Pancreas (tissue), 10 donors: ENCODE measurements at places on chromosomes 7 and 10. TPM values are rescaled to one million over a fixed set of nuclear protein-coding genes. Genes with fewer than 3 reads are reported as not detected.
A peak's percentile ranks its signal among the peaks of the same experiment; 100 is the strongest.

The AUTS2 gene
- 16.8 TPM for polyA plus RNA-seq

DNA sequence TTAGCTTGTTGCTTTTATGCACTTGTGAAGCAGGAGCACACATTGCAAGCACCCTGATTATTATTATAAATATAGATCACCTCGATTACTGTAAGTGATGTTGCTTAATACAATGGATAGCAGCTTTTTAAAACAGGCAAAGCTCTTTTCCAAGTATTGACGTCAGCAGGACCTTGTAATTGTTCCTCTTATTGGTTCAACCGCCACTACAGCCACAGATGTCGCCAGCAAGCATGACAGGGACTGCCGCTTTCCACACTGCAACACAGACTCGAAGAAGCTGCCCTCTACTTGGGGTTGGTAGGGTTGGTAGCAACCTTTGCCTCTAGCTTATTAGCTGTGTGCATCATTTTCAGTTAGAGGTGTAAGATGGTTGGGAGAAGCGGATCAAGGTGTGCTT, 167.6 kb downstream of the ZNF365 start:
- no peak overlapping the region for H3K4me3 ChIP-seq
- no peaks in the 10 kb centered on the region for H3K27me3 ChIP-seq
- H3K4me1 ChIP-seq: no peaks in the 10 kb centered on the region
- H3K36me3 ChIP-seq: no peaks in the 10 kb centered on the region
- DNase-seq: no peak

- H3K4me1 ChIP-seq: no peaks in the 10 kb centered on the region
- H3K27ac ChIP-seq: no peak overlapping the region
- H3K4me3 ChIP-seq: no peak overlapping the region
- no peak for DNase-seq
- no peaks in the 10 kb centered on the region for H3K27me3 ChIP-seq
- no peaks in the 10 kb centered on the region for H3K36me3 ChIP-seq
Measured at GRCh38 chr7:138665669-138666140, 35.5 kb downstream of the SVOPL start.

The RBM20 gene
- polyA plus RNA-seq: 2.7 TPM

The WDFY4 gene
- polyA plus RNA-seq: 0.34 TPM

DNA sequence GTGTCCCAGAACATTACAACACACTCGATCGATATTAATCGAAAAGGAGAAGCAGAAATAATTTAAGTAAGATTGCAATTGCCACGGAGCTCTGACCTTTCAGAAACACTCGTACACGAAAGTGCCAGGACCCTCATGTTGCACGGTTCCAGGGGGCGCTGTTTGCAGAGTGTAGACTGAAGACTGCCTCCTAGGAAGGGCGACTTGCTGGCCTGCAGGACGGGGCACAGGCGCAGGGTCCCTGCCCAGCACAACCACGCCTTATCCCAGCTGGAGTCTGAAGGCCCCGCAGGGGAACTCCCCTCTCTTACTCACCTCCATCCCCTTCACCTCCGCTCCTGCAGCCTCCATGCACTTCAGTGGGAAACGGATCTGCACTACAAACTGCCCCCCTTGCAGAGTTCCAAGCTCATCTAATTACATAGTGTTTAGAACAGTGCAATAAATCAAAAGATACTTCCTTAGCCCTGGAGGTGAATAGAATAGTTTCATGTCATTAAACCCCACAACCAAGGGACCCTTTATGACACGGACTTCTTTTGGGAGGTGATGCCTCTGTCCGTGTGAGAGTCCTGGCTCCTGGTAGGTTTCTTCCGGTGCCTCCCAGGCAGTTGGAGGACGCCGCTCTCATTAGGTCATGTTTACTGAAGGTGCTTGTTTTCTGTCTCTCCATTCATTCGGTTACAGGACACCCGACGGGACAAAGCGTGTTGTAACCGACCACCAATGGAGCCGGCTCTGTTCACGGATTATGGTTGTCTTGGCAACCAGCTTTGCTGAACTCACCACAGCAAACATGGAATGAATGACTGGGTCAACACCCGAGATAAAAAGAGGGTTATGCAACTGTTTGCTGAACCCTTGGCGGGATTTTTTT, 262.2 kb downstream of the BAMBI start:
- H3K4me1 ChIP-seq: peaks cover 20% of the 10 kb centered on the region
- DNase-seq: peak; percentile 63
- no peaks in the 10 kb centered on the region for H3K27me3 ChIP-seq
- H3K27ac ChIP-seq: peak overlapping the region; percentile 49

The CTTNBP2 gene
- polyA plus RNA-seq: 10.4 TPM

The CYP3A5 gene
- polyA plus RNA-seq: 219 TPM

DNA sequence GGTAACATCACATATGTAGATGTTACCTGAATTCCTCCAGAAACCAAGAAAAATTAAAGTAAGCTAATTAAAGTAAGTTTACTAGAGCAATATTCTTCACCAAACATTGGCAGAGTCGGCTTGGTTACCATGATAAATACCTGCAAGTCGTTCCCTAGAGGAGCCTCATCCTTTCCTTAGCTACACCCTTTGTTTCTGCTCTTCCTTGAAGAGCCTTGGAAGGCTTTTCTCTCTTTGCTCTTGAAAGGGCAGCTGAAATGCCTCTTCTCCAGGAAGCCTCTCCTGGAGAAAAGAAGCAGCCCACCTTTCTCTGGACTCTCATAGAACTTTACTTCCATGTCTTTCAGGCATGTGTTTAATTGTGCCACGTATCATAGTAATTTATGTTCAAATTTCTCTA, 34.9 kb upstream of the CALD1 start:
- H3K36me3 ChIP-seq: no peaks in the 10 kb centered on the region
- DNase-seq: no peak
- H3K4me3 ChIP-seq: no peak overlapping the region
- no peaks in the 10 kb centered on the region for H3K27me3 ChIP-seq

- DNase-seq: no peak
- H3K4me1 ChIP-seq: no peaks in the 10 kb centered on the region
- no peak overlapping the region for H3K27ac ChIP-seq
- H3K4me3 ChIP-seq: no peak overlapping the region
Measured at GRCh38 chr10:77357185-77357584, 280.4 kb downstream of the KCNMA1 start.

The C10orf105 gene
- polyA plus RNA-seq: 0.14 TPM

- H3K27ac ChIP-seq: no peak overlapping the region
- no peak overlapping the region for H3K4me3 ChIP-seq
- no peaks in the 10 kb centered on the region for H3K27me3 ChIP-seq
- no peaks in the 10 kb centered on the region for H3K36me3 ChIP-seq
Measured at GRCh38 chr10:4354382-4354812, 471.6 kb upstream of the AKR1E2 start.

DNA sequence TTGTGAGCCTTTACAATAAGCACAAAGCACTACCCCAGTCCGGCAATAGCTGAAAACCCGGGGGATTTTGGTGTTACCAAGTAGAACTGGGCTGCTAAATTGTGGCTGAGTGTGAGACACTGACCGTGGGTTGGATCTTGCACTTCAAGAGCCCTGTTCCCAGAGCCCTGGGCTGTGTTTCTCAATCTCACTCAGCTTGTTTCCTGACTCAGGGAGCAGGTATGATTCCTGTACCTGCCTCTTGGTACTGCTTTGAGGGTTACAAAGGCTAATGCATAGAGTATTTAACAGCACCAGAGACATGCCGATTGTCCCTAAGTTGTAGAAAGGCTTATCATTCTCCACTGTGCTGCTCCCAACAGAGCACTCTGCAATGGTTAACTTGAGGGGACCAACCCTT, 134.6 kb downstream of the TEX36 start:
- H3K36me3 ChIP-seq: no peaks in the 10 kb centered on the region
- H3K4me3 ChIP-seq: no peak overlapping the region
- H3K27me3 ChIP-seq: no peaks in the 10 kb centered on the region
- no peak overlapping the region for H3K27ac ChIP-seq
- no peaks in the 10 kb centered on the region for H3K4me1 ChIP-seq

The ENTPD1 gene
- polyA plus RNA-seq: 1.8 TPM

- no peak for DNase-seq
- no peak overlapping the region for H3K4me3 ChIP-seq
- no peaks in the 10 kb centered on the region for H3K27me3 ChIP-seq
Measured at GRCh38 chr7:74092964-74093471, 9.4 kb downstream of the LIMK1 start.

- H3K4me3 ChIP-seq: no peak overlapping the region
- H3K27ac ChIP-seq: no peak overlapping the region
- DNase-seq: no peak
- H3K36me3 ChIP-seq: no peaks in the 10 kb centered on the region
Measured at GRCh38 chr10:100576282-100576635, 40.5 kb downstream of the HIF1AN start.

GRCh38 chr7:100865938-100866728, 1.1 kb upstream of the TRIP6 start:
- H3K36me3 ChIP-seq: peaks cover 7% of the 10 kb centered on the region
- no peaks in the 10 kb centered on the region for H3K27me3 ChIP-seq
- DNase-seq: peak; percentile 85
- H3K4me3 ChIP-seq: no peak overlapping the region

DNA sequence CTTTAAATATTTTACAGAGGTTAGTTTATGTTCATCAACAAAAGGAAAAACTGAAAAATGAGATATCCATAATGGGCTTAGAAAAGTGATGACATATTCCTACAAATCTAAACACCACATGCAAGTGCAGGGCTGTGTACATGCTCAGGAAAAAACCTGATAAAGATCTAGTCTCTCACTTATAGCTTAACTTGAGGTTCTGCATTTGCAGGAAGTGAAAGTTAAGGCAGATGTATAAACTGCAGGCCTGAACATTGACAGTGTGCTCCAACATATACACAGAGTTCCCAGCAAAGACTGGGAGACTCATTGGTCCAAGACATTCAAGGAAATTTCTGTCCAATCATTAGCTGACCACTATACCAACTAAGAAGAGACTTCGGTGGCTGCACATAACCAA, 63.8 kb upstream of the RET start:
- DNase-seq: no peak
- no peak overlapping the region for H3K4me3 ChIP-seq
- H3K36me3 ChIP-seq: no peaks in the 10 kb centered on the region
- H3K27ac ChIP-seq: no peak overlapping the region

DNA sequence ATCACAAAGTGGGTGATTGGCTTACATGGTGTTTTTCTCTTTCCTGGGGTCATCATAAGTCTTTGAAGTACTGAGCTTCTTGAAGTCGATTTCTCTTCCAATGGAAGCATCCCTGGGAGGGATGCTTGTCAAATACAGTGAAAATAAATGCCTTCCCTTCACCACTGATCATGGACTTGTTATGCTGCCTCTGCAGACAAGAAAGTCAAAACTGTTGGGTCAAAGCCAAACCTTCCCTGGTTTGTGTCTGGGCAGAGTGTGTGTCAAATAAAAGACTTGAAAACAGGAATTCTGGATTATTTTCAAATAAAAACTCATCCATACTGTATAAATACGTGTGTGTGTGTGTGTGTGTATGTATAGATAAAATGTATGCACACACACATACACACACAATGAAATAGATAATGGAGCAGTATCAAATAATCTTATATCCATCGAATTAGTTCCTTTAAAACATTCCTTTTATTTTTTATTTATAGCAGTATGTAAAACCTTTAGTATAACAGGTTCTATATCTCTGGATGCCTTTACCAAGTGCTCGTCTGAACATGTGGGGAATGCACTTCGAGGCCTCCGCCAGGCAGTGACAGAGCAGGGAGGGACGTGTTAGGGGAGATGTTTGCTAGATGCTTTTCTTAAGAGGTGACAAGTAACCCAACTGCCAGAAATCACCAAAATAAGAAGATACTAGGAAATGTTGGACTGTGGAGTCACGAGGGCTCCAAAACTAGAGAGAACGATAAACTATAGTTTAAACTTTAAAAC, 27.2 kb upstream of the WNT16 start:
- no peak for DNase-seq
- no peaks in the 10 kb centered on the region for H3K36me3 ChIP-seq
- H3K27me3 ChIP-seq: no peaks in the 10 kb centered on the region
- H3K4me3 ChIP-seq: no peak overlapping the region
- H3K27ac ChIP-seq: no peak overlapping the region
- no peaks in the 10 kb centered on the region for H3K4me1 ChIP-seq

The CFAP43 gene
- 3.5 TPM for polyA plus RNA-seq

The STOX1 gene
- 1.3 TPM for polyA plus RNA-seq

GRCh38 chr10:53387562-53387961, 615.0 kb upstream of the MBL2 start:
- H3K36me3 ChIP-seq: no peaks in the 10 kb centered on the region
- H3K27me3 ChIP-seq: no peaks in the 10 kb centered on the region
- no peak overlapping the region for H3K4me3 ChIP-seq
- no peak for DNase-seq
- no peak overlapping the region for H3K27ac ChIP-seq

DNA sequence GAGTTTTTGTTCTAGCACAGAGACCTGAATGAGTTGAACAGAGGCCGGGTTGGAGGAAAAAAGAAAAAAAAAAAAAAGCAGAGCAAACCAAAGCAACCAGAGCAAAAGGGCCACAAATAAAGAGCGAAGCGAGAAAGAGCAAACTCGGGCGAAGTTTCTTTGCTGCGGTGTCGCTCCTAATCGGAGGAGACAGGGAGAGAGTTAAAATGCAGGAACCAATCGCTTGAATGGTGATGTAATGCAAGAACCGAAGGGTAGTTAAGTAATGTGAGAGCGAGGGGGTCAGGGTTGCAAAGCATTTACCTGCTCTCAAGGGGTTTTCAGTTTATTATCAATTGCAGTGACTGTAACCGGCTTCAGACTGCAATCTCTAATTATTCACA, 271.7 kb downstream of the TRIL start:
- peak overlapping the region; percentile 83 for H3K27ac ChIP-seq
- H3K4me3 ChIP-seq: peak overlapping the region; percentile 6
- H3K4me1 ChIP-seq: peaks cover 19% of the 10 kb centered on the region
- no peaks in the 10 kb centered on the region for H3K36me3 ChIP-seq
- no peak for DNase-seq
- H3K27me3 ChIP-seq: no peaks in the 10 kb centered on the region

The MMP21 gene
- 0.19 TPM for polyA plus RNA-seq

The CNPY1 gene
- polyA plus RNA-seq: not detected

GRCh38 chr7:21336743-21337142, 91.1 kb upstream of the SP4 start:
- H3K4me1 ChIP-seq: no peaks in the 10 kb centered on the region
- no peak for DNase-seq
- no peaks in the 10 kb centered on the region for H3K36me3 ChIP-seq
- H3K27ac ChIP-seq: no peak overlapping the region

DNA sequence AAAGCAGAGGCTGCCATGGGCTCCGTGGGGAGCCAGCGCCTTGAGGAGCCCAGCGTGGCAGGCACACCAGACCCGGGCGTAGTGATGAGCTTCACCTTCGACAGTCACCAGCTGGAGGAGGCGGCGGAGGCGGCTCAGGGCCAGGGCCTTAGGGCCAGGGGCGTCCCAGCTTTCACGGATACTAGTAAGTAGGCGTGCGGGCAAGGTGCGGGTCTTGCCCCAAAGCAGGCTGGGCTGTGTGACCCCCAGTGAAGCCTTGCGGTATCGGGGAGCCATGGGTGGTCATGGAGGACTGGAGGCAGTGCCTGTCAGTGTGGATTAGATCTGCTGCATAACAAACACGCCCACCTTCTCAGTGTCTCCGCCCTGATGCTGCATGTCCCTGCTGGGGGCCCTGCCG, 5.1 kb downstream of the SLC29A4 start:
- H3K27me3 ChIP-seq: no peaks in the 10 kb centered on the region
- H3K4me1 ChIP-seq: peaks cover 9% of the 10 kb centered on the region
- no peak overlapping the region for H3K4me3 ChIP-seq
- no peak overlapping the region for H3K27ac ChIP-seq
- DNase-seq: no peak

The SLC39A12 gene
- polyA plus RNA-seq: 0.05 TPM

GRCh38 chr10:67666416-67667034, 29.5 kb downstream of the CTNNA3 start:
- no peaks in the 10 kb centered on the region for H3K4me1 ChIP-seq
- H3K27me3 ChIP-seq: no peaks in the 10 kb centered on the region
- H3K36me3 ChIP-seq: no peaks in the 10 kb centered on the region
- no peak overlapping the region for H3K27ac ChIP-seq
- H3K4me3 ChIP-seq: no peak overlapping the region

- no peaks in the 10 kb centered on the region for H3K27me3 ChIP-seq
- peak; percentile 87 for DNase-seq
Measured at GRCh38 chr7:512541-513311, 6.9 kb downstream of the PDGFA start.

The PRSS37 gene
- polyA plus RNA-seq: not detected
